Mammary epithelial cell (primary cell): ENCODE measurements at places on chromosomes 1 and 21.

DNA sequence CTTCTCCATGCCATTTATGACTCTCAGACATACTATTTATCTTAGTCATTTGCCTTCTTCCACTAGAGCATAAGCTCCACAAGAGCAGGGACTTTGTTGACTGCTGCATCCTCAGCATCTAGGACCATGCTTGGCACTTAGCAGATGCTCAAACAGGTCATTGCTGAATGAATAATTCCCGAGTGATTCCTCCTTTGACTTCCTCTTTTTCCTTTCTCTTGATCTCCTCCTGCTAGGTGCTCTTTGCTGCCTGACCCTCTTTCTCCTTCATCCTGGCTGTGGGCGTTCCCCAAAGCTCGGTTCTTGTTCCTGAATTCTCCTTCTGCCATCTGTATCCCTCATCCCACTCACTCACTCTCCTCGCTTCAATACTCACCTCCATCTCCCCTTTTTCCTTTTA lies 23.5 kb downstream of the SYT6 start:
- no peak for DNase-seq

GRCh38 chr1:165826565-165827267 lies 698 bp upstream of the UCK2 start:
- DNase-seq: peak; percentile 9

DNA sequence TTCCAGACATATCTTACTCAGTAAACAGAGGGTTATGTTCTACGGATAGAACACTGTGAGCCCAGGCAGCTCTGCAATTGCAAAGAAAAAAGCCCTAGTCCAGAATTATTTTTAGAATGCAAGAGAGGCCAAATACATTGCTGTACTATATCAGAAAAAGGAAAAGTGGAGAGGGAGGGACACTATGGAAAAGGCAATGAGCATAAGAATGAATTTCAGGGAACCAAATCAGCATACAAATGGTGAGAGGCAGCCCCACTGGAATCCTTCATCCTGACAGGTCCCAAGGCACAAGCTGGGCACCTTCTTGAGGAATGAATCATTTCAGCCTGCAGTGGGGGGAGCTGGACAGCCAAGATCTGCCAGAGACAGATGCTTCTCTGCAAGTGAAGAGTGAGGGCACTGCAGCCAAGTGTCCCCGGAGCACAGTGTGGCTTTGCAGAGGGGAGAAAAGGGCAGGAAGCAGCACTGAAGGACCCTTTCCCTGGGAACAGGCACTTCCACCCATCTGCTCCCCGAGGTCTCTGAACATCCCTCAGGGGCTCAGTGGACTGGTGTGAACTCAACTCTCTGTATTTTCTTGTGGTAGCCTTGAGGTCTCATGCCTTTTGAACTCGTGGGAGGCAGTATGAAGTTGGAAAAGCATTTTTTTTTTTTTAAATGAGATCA lies 115.6 kb downstream of the XCL2 start:
- DNase-seq: no peak

- no peak for DNase-seq
Observed at GRCh38 chr1:156492013-156492590, 8.5 kb downstream of the MEF2D start.

DNA sequence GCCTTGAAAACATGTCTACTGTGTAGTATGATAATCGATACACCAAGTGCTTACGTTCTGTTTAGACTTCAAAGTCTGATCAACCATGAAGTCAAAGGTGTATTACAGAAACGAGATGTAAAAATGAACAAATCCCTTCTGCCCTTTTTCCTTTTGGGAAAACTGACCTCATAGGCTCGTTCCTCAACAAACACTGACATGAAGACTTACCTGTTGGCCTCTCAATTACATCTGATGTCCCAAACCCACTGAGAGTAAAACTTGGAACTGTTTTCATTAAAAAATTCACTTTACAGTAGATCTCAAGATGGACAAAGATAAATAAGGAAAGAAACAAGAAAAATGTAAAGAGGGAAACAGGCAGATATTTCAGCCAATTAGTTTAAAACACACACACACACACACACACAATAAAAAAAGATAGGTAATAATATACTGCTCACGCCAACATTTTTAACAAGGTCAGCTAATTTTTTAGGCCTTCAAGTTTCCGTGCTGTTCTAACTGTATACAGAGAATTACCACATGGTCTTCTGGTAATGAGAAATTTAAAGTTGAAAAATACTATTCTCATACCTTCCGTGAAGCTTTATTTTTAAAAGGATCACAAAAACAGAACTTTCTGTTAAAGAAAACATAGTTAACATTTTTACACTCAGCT lies 2.1 kb downstream of the HMGN1 start:
- DNase-seq: peak; percentile 16

DNA sequence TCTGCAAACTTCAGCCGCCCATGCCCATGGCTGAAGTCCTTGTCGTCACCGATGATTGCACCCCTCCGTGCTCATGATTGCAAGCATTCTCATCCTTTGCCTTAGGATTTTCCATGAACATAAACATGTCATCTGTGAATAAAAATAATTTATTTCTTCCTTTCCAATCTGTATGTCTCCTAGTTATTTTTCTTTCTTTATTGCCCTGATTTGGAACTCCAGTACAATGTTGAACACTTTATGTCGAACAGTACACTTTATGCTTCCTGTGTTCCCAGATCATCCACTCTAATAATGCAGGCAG lies 170.9 kb upstream of the SYT6 start:
- DNase-seq: no peak

DNA sequence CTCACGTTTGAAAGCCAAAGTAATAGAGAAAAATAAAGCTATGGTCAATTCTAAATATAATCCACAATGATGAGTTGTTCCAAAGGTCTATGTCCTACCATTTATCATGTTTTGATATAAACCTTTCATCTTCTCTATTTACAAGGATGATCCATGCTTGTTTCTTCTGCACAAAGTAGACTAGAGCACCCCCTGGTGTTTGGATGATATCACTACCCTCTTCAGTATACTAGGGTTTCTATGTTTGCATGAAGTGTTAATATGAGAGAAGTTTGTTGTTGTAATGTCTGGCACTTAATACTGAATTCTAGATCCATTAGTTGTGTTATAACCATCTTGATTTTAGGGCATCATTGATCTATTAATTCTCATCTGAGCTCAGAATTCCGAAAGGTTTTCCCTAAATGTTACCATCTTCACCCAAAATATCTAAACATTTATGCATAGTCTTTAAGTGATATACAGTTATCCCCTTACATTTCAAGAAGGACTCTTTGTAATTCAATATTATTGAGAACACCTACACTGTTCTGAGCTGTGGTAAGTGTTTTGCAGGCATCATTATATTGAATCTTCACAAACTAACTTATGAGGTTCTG lies 21.1 kb downstream of the CLDN8 start:
- DNase-seq: peak; percentile 52

- DNase-seq: peak; percentile 46
Observed at GRCh38 chr1:68049941-68050878, at the start of gene DIRAS3. TSS of gene DIRAS3 (minus strand) at chr1:68050627. CDS start at chr1:68047297, 3,330 bp downstream.

- no peak for DNase-seq
Observed at GRCh38 chr1:54124906-54125305, 27.9 kb downstream of the CDCP2 start.

DNA sequence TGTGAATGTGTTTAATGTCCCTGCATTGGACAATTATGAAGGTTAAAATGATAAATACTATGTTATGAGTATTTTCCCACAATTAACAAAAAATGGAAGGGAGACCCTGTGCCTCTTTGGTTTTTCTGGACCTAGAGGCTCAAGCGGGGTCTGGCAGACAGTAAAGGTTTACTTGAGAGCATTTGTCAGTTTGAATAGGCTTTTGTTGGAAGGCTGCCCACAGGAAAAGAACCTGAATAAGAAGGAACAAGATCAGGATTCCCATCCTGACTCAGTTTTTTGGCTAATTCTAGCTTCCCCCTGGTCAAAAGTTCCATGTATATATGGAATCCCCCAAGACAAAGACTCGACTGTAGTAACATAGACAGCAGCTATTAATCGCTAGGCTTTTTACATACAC lies 150.9 kb upstream of the JUN start:
- DNase-seq: no peak

DNA sequence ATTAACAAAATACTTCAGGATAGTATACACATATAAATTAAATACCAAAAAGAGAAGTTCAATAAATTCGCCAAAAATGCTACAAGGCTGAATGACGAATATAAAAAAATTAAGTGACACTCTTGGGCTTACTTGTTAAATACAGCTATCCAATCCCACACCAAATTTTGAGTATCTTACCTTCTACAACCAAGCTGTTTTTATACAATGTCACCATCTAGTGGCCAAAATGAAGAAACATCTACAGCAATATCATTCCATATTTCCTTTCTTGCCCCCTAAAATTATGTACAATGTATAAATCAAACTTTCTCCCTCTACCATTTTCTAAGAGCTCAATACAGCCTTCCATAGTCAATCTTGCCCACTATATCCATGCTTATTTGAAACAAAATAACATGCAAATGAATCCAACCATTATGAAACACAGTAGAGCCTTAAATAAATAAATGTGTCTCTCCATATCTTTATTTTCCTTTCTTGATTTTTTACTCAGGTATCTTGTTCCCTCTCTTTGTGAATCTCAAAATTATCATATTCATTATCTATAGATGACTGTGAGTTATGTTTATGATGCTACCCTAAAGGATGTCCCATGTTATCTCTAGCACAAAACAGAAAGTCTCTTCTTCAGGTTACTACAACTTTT lies 86.3 kb downstream of the ACBD6 start:
- peak; percentile 8 for DNase-seq

GRCh38 chr21:35127026-35127425 lies 77.9 kb upstream of the RUNX1 start:
- no peak for DNase-seq

DNA sequence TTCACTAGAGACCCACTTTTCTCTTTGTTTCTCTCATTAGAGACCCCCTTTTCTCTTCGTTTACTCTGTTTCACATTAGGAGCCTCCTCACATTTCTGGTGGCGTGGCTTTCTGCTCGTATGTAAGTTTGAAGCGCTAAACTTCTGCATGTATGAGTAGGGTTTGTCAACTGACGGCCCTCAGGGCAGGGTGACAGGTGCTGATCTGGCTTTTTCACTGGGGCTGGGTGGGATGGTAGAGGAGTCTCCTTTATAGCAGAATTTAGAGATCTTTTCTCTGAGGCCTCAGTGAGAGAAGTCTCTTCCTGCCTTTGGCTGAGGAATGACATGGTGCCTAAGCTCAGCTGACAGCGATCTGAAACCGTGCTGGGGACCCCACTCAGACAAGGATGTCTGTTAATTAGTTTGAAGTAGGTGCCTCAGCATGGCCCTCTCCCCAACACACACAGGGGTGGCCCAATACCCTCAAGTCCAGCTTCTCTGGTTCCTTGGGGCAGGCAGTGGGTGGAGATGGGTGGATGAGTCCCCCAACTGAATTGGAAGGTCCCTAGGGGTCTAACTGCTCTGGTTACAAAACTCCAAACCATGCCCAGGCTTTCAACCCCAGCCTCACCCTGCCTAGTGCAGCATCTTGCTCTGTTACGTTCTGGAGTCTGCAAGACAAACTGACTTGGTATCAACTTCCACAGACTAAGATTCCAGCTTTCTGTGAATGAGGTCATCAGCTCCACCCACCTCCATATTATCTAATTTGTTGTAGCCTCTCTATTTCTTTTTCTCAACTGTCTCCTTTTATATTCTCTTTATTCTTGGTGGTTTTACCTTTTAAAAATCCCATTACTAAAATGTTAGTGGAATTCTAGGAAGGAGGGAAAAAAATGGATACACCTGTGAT lies 3.2 kb downstream of the SLC1A7 start:
- no peak for DNase-seq

DNA sequence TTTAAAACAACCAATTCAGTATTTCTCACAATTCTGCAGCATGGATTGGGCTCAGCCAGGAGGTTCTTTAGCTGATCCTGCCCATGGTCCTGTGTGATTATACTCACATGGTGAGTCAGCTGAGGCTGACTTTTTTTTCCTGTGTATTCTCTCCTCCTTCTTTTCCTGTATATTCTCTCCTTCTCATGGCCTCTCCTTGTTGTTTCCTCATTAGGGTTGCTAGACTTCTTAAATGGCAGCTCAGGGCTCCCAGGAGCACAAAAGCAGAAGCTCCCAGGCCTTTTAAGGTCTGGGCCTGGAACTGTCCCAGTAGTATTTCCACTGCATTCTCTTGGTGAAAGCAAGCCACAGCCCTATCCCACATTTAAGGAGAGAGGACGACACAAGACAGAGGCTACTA lies 26.8 kb downstream of the VANGL1 start:
- peak; percentile 56 for DNase-seq

DNA sequence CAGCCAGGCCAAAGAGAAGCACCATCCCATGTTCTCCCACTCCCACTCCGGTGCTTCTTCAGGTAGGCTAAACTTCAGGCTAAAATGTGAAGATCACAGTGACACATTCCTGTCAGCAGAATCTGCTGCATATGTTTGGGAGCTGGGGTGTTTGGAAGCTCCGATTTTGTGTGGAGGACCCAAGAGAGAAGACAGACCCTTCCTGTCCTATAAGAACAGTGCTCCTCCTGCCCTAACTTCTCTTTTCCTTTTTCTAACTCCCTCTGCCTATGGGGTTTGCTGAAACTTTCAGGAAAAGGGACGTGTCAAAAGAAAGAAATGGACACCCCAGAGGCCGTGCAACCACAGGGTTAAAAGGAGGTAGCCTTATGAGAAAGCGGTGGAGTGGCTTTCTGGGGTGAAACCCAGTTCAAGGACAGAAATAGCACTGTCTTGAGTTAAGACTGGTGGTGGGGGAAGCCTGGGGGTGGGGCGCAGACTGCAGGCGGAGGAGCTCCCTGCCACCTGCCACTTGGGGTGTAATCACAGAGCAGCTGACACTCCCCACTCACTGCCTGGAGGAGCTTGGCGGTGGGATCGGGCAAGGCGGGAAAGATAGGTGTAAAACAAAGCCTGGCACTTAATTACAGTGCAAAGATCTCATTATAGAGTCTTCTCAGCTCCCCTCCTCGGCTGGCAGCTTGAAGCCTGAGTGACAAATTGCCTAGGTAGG lies 645 bp upstream of the TLR5 start:
- DNase-seq: no peak

DNA sequence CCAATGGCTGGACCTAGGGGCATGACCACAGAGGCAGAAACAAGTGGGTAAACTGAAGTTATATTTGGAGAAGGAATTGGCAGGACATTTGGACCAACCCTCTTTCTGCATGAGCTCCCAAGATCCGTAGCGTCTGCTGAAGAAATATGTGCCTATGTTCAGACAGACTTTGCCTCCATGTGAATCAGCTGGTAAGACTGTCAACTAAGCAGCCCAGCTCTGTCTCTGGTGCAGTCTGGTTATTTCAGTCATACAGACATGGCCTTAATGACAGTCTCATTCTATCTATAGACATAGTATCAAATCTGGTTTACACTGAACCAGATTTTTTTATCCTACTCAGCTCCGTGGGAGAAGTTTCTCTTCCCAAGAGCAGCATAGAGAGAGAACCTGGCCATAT lies 63.1 kb upstream of the PBX1 start:
- DNase-seq: no peak

GRCh38 chr1:67194209-67194863 lies 28.1 kb downstream of the IL23R start:
- no peak for DNase-seq

DNA sequence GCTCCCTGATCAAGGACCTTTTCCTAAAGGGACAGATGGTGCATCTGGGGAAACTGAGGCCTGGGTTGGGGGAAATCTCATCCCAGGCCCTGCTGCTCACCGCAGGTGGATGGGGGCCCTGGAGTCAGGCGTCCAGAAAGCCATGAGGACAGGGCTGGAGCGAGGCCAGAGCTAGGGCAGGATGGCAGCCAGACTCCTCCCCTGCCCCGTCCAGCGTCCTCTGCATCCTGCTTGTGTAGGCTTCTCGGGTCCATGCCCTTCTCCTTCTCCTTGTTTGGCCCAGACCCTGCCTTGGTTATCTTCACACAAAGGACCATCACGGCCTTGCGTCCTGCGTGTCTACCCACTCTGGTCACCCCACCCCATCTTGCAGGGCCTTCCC lies 43.0 kb downstream of the TRIM11 start:
- DNase-seq: no peak
